ENCODE measurements at places on chromosomes 1 and 21.

DNA sequence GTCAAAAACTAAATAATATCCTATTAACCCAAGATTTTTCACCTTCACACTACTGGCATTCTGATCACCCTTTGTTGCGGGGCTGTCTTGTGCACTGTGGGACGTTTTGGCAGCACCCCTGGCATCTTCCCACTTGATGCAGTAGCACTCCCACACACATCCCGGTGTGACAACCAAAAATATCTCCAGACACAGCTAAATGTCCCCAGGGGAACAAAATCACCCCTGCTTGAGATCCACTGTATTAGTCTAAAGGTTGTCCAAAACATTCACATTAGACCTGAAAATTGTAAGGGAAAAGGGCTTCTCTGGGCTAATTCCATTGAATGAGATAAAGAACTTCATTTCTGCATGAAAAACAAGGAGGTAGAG, 37.8 kb downstream of the PLEKHO1 start:
- peak; percentile 10 for ATAC-seq

DNA sequence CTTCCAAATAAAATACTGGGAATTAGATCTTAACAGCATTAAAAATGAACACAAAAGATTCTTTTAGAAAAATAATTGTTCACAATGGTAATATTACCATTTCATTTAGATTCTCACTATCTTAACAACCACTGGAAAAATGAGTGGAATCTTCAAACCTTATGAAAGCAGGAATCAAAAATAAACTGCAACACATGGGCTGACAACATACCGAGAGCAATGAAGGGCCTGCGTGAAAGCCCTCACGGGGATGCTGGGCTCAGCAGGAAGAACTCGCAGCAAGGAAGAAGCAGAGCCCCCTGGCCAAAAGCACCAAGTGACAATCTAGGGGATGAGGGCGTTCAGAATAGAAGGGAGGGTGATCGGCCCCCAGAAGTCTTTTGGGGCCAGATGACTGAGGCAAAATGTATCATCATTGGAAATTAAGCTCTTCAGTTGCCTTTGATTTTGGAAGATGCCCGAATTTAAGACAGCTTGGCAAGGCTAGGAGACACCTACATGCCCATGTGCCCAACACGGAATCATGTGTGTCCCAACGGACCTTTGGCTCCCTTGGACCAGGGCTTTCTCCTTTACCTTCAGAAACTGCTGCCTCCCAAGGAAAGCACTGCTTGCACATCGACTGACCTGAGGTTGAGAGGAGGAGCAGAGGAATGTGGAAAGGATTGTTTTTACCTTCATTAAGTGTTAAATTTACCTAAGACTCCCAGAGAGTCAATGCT, 103.9 kb downstream of the TGFBR3 start:
- no peak for ATAC-seq

GRCh38 chr1:54975356-54976108, 4.9 kb upstream of the TMEM61 start:
- ATAC-seq = no peak

DNA sequence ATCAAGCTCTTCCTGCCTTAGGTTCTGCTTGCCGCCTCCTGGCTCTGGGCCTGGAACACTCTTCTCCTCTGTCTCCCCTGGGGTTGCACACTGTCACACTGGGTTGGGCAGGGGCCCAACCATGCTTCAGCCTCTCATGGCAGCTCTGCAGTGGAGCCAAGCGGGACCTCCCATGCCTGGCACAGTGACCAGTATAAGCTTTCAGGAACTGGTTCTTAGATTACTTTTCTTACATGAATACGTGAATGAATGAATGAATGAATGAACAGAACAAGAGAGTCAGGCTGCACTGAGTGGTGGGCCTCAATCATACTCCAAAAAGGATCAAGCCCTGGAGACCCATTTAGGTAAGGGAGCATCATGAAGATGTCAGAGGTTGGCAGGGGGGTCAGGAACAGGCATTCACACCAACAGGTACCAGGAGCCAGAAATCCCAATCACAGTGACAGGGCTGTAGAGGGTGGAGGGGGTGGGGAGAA, 30.8 kb upstream of the TMEM125 start:
- ATAC-seq = no peak

- ATAC-seq = no peak
These were observed 55.6 kb upstream of the DUSP10 start for GRCh38 chr1:221797506-221797905.

DNA sequence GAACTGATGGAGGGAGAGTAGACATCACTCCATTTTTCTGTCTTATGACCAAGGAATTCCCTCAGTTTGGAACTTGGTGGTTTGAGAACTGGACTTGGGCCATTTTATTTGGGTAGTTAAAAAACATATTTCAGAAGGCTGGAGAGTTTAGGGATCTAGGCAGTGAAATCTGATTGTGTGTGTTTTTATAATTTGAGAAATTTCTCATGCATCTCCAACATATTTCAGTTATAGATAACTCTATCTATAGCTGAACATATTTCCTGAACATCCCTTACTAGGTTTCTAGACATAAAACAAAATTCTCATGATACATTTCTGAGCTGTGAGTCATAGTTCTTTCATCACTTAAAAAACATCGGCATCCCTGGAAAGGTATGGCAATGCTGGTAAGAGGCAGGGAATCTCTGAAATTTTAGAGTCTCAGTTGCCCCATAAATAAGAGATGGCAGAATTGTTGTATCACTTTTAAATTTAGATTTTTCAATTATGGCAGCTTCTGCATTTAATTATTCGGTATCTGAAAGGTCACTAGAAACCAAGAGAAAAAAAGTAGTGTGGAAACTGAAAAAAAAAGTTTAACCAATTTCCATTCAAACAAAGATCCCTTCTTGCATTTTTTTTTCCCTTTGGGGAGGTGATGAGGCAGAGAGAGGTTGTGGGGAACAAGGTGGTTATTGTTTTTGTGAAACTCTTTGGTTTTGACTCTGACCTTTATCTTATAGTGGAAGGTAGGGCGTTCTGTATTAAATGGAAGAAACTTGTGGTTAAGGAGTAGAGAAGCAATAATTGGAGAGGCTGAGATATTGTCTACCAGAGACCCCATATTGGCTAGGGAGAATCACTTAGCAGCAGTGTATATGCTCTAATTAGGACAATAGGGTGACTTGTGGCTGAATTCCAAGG, 102.9 kb downstream of the FASLG start:
- ATAC-seq = no peak

DNA sequence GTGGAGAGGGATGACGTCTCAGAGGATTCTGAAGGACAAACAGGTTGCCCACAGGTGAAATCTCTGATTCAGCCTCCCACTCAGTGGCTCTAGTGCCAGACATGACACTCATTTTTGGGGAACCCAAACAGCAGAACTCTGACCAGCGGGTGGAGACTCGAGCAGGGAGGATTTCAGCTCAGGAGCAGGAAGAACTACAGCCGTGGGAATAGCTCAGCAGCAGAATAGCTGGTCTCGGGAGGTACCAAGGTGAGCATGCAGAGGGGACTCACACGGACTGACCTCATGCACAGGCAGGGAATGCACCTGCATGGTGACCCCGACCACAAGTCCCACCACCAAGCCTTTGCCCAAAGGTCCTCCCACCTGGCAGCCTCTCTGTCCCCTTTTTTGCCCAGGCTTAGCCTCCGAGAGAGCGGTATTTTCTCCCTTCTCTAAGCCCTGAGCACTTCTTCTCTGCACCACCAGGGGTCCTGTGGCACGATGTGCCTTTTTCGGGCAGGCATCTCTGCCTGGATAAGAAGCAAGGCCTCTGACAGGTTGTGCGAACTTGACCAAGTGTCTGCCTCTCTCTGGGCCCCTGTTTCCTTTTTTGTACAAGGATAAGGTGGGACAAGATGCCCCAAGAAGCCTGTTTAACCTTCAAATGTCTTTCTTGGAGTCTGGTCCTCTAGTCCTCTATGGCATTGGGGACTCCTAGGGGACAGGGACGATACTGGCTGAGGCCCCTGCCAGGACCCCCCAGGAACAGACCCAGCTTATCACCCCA, 8.8 kb upstream of the FGR start:
- peak; percentile 64 for ATAC-seq

- ATAC-seq = no peak
These were observed 40.8 kb downstream of the RGL1 start for GRCh38 chr1:183845681-183846080.

DNA sequence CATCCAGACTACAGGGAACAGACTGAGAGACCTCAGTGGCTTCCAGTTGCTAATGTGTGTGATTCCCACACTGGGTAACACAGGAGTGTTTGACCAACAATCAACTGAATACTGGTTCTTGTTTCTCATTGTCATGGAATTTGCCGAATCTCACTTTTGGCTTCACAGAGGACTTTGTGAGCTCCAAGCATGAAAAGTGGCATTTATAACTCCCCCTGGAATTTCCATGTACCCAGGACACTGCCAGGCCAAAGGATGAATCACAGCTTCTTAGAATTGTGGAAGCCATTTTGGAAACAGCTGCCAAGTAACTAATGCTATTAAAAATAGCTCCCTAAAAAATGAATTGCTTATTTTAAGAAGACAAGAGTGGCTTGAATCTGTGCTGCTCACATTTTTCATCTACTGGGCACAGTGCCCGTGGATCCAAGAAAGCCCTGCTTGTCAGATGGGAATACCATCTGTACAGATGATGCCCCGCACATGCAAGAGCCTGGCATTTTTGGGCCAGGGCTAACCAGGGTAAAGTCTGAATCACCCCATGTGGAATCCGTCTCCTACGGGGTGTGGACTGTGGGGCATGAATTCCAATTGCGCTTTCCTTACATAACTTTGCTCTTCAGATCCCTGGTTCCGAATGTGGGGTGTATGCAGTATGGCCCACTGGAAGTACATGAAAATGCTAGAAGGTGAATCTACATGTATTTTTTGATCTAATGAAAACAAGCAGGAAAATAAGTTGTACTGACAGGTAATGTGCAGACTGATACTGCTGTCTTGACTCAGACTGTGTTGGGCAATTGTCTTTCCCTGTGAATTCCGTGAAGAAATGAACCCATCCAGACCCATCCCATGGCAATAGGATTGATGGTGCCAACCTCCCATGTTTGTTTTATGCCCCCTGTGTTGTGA, 487.3 kb downstream of the SIPA1L2 start:
- peak; percentile 75 for ATAC-seq

DNA sequence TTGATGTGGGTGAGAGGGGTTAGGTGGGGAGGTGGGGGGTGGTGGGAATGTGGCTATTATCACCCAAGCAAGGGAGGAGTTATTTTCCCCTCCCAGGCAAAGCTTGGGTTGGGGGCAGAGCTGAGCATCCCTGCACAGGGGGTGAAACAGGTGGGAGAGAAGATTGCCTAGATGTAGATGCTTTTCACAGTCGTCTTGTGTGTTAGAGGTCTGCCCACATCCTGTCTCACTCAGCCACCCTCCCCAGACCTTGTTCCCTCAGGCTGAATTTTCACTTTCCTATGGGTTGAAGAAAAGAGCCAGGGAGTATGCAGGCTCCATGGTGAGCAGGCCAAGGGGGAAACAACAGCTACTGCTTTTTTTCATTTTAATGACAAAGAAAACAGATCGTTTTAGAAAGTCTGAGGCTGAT, 223.5 kb downstream of the KIF26B start:
- no peak for ATAC-seq

DNA sequence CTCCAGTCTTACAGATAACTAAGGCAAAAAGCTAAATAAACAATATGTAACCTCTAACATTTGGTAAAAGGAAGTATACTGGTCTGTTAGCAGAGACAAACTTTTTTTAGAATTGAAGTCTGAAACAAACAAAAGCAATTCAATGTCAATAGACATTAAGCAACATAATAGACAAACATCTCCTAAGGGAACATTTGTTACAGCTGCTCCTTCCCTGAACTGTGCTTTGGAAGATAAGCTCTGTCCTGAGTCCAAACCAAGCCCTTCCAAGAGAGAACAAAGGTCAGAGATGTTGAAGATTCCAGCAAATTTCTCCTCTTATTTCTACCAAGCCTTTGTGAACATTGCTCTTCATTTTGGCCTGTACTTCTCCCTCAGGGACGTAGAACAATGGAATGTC, 25.3 kb downstream of the FMO2 start:
- ATAC-seq = no peak

GRCh38 chr1:84689514-84690396, 506 bp downstream of the SSX2IP start:
- no peak for ATAC-seq

DNA sequence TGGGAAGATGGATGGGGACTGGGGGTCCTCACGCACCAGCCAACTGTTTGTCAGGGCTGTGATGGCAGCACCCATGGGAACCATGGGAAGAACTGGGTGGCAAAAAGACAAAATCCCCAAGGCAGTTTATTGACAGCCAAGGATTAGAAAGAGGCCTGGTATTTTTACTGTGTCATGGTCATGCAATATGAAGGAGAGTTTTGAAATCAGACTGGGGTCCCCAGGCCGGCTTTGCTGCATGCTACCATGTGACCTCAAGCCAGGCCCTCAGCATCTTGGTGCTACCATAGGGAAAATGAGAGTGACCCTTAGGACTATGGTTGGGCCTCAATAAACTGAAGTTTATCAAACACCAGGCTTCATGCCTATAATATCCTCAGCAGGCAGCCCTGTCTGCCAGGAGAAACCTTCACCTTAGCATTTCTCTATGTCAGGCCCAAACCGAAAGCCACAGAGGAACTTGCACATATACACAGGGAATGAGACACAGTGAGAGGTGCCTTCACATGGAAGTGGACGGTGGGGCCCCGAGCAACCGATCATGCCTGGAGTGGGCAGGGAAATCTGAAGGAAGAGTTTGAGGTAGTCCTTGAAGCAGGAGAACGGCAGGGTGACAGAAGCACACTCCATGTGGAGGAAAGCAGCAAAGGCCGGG, 203.2 kb downstream of the HIVEP3 start:
- ATAC-seq = no peak

GRCh38 chr1:118987468-118988185, 516 bp downstream of the TBX15 start:
- ATAC-seq = peak; percentile 24

DNA sequence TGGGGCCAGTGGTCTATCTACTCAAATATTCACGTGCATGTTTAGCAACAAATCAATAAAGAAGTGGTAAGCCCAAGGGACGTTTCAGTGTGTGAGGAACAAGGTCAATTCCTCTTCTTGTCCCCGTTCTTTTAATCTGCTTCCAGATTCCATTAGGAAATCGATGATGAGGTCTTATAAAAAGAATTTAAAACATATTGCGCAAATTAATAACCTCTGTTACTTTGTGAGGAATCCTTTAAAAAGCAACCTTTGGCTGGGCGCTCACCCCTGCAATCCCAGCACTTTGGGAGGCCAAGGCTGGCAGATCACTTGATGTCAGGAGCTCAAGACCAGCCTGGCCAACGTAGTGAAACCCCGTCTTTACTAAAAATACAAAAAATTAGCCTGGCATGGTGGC, 113.0 kb upstream of the TMPRSS2 start:
- ATAC-seq = no peak
